NCI-H1092 (cell line): ENCODE measurements at places on chromosomes 5 and 9.
A peak's percentile ranks its signal among the peaks of the same experiment; 100 is the strongest.

GRCh38 chr5:69285448-69286116 is 47.0 kb downstream of the CCDC125 start:
- no peak for DNase-seq

DNA sequence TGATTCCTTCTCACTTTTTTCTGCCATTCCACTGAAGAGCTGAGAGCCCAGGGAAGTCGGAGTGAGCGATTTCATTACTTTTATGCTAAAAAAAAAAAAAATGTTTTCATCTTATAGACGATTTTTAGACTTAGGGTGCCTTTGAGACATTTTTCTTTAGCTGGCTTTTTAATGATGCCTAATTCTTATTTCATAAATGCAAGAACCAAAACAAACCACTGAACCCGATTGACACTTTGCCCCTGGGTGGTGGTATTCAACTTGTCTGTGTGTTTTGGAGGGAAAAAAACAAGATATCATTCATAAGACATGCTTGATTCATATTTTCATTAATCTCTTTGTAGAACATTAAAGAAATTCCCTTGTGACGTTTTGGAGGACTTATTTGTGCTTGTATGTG is 2.4 kb downstream of the TLE4 start:
- DNase-seq = no peak

DNA sequence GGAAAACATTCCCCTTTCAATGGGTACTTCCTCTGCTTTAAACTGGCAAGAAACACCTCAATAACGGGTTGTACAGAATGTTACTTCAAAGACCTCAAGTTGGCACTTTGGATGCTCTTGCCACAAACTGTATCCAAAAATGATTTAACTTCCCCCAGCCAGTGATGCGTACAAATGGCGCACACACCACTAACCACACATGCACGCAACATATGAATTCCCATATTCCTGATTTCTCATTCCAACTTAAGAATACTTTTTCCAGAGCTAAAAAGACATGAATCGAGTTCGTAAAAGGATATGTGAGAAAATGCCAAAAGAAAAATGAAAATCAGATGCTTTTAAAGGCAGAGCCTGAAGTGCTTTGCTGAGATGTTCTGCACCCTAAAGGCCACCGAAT is 388.0 kb upstream of the PIK3R1 start:
- DNase-seq = no peak

DNA sequence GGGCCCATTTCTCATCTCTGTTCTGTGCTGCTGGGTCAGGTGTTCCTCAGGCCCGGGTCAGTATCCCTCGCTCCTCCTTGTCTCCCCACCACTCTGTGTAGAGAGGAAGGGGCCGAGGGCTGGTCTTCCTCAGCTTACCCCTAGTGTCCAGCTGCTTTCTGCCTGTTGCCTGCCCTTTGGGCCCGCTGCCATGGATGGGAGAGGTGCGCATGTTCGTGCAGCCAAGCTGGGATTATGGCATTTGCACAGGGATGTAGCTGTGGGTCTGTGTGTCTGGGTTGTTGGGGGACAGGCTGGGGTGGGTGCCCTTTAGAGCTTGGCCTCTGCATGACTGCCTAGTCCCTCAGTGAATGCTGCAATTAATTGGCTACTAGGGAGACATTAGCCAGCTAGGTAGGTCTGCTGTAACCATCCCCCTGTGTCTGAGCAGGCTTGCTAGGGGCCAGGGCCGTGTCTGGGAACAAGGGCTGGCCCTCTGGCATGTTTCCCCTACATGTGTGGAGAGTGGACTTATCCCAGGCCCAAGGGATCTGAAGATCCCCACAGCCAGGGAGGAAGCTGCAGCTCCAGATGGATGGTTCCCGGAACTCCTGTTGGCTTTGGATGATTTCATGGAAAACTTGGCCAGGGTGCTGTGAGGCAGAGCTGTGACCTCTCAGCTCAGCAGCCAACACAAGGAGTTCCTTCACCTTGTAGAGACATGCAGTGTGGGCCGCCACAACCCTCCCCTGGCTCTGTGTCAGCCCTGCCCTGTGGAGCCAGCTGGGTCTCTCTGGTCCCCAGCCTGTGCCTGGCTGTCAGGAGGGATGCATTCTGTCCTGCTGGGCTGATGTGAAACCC is 161.9 kb downstream of the MACROH2A1 start:
- DNase-seq = no peak

GRCh38 chr9:97284798-97285197 is 22.7 kb upstream of the CCDC180 start:
- DNase-seq = no peak

DNA sequence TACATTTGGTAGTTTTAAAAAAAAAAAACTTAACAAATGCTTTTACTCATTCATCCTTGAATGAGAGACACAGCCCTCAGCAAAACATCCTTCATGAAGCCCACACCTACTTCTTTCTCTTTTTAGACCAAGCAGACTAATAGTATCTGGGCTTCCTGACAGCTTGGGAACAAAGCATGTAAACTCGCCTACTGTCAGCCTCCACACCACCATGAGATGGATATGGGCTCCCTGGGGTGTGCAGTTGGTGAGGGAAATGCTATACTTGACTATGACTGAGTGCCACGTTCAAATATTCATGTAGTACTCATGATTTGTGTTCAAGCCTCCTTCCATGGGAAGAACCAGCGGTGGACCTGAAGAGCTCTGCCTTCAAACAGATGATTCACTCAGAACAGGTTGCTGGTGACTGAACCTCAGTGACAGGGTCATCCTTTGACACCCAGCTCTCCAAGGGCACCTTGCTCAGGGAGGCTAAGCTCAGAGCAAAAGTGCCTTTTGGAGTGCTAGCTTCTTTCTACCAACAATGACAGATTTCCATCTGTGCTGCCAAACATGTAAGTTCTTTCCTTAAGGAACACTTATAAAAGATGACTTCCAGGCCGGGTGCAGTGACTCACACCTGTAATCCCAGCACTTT is 36.8 kb downstream of the SLC22A5 start:
- no peak for DNase-seq

DNA sequence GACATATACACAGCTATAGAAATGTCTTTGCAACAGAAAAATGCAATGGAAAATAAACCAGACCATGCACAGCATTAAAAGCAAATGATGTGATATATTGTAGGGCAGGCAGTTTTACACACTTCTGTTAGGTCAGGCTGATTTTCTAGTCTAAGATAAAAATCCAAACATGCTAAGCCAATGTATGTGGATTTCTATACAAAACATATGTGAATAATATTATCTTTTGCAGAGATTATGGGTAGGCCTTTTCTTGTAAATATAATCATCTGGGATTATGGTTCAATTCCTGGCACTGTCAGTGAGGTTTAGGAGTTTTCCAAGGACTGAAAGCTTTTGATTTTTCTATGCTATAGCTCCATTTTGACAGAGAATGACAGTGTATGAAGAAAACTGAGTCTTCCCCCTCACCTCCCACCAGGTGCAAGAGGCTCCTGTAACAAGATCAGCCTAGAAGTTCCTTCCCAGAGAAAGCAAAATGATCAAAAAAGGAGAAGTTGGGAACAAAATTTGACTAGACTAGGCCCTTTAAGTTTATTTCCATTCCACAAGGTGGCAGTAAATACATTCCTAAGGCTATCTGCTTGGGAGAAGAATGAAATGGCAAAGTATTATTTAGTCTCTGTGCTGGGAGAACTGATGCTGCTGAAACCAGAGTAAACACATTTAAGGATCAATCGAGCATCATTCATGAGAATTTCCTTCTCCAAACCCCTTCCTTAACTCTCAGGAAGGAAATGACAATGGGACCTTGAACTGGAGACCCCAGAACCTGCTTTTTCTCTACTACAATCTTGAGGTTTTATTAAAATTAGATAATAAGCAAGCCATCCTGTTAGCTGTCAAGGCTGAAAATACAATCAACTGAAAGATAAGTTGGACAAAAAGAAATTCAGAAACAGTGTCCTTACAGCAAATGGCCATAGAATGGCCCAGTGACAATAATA is 133.0 kb upstream of the TUT7 start:
- DNase-seq = peak; percentile 52

- DNase-seq = no peak
Measured at GRCh38 chr5:132766020-132766805, 10.8 kb downstream of the SEPTIN8 start.

DNA sequence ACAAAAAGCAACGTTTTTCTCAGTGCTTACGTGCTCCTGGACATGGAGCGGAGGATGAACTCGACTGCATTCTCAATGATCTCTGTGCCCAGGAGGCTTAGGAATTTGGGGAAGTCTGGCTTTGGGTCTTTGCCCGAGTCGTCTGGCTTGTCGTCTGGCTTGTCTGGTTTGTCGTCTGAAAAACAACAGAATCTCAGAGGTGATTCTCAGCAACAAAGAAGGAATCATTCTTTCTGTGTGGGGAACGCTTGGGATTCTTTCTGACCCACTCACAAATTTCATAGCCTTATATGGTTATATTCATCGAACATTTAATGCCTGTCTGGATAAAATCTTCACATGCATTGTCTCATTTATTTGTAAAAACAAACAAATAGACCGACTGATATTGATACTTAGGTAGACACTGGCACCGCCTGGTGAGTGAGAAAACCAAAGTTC is 4.7 kb downstream of the C5orf46 start:
- DNase-seq = no peak

- DNase-seq = no peak
Measured at GRCh38 chr5:1820381-1820780, 19.2 kb downstream of the NDUFS6 start.

DNA sequence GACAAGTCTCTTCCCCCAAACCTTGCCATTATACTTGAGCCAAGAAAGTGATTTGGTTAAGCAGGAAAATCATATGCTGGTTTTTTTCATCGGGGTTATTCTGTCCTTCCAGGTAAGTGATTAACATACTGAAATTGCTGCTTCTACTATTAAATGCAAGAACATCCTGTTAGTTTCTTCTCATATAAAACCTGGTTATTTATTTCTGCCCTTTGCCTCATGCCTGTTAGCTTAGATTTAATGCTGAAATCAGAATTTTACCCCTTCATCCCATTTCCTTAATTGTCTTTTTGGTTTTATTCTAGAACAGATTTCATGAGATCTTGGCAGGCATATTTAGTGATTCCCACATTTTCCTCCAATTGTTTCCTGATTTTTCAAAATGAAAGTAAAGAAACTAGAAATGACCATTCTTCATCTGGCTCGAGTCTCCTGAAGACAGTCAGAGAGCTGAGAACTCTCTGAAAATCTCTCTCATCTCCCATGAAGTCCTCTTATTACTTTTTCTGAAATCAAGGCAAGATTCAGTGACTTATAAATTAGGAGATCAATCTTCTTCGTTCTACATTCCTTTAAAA is 132.9 kb downstream of the NFIB start:
- DNase-seq = no peak

GRCh38 chr5:158559643-158560042 is 540.1 kb downstream of the EBF1 start:
- no peak for DNase-seq
